ENCODE measurements at places on chromosomes 4 and X.

DNA sequence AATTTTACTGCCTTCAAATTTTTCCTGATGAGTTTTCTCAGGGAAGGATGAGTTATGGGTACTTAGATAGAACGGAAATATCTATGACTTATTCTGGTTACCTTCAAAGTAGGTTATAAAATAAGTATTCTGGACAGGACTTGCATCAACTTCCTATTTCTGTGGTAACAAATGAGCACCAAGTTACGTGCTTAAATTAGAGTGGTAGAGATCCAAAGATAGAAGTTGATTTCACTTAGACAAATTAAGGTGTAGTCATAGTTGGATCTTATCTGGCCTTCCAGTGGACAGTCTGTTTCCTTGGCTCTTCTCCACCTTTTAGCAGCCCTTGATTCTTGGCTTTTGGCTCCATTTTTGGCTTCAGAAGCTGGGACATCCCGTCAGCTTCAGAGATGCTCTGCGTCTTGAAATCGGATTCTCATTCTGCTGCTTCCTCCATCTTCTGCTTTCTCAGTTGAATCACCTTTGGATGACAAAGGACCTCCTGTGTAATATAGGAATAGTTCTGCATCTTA lies 109.9 kb downstream of the ZNF518B start:
- DNase-seq, result no peak

GRCh38 chrX:13937370-13938050 lies 92.2 kb downstream of the GEMIN8 start:
- DNase-seq, result no peak

- no peak for DNase-seq
These were observed 7.9 kb downstream of the SMIM20 start for GRCh38 chr4:25921922-25922321.

DNA sequence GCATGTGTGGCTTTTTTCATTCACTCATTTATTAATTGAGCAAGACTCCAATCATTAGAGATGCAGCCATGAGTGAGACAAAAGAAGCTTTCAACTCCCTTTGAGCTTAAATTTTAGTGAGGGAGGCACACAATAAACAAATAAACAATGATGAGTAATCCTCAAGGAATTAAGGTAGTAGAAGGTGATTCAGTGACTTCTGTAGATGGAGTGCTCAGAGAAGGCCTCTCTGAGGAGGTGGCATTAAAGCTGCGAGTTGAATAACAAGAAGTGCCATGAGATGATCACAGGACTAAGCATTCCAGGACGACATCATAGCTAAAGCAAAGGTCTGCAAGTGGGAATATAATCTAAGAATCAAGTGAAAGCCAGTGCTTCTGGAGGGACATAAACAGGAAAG lies 77.6 kb downstream of the NWD2 start:
- no peak for DNase-seq

Measured in substantia nigra (tissue), 51 donors.